ENCODE measurements at places on chromosomes 16 and 17.
A peak's percentile ranks its signal among the peaks of the same experiment; 100 is the strongest.

- DNase-seq: no peak
These were observed 25.6 kb downstream of the ADORA2B start for GRCh38 chr17:15970500-15970899.

DNA sequence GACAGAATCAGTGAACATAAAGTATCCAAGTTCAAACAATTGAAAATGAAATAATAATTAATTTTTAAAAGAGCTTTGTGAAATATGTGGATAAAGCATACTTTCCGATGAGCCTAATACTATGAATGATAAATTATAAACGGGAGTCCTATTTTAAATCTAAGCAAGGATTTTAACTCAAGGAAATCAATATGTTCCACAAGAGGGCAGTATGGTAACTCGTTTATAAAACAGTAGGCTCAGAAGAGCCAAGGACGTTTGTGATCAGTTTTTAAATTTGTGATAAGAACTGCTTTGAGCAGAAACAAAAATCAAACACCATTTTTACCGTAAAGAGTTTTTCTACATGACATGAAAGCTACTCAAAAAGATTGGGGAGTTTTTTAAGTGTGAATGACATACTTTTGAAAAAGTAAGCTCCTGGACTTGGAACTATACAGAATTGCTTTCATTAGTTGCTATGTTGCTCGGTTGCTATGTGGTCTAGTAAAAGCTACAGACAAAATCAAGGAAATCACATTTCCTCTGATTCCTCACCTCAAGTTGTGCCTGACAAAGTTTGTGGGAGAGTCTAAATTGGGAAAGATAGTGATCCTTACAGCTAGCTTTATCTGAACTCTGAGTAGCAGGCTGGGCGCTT lies 11.8 kb upstream of the TEKT1 start:
- DNase-seq: no peak

DNA sequence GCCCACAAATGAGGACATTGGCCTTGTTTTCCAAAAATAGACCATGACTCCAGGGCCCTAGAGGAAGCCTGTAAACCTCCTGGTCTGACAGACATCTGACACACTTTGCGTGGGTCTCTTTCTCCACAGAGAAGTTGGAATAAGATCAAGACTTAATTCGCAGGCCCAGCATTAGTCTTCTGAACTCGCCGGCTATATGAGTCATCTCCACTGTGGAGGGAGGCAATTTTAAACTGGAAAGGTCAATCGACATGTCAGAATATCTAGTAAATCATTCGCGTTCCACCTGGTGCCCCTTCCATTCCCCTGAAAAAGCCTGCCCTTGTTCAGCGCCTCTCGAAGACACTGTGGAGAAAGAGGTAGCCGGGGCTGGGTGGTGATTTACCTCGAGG lies 140.1 kb downstream of the CLEC16A start:
- no peak for DNase-seq

GRCh38 chr17:79976451-79976850 lies 59.2 kb downstream of the TBC1D16 start:
- DNase-seq: no peak

DNA sequence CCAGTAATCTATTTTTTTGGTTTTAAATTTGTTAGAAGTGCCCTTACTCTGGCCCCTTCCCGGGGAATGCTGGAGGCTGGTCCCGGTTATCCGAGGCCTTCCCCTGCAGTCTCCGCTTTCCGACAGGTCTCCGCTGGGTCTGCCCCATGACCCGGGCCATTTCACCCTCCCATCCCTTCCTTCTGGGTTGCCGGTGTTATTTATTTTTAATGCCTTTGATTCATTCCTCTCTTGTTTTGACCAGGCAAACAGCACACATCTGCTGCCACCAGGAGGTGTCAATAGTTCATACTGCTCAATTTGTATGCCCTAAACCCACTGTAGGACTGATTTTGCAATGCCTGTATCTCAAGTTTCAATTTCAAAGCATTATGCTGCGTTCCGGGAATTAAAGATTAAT lies 113.2 kb upstream of the IRX5 start:
- peak; percentile 8 for DNase-seq

DNA sequence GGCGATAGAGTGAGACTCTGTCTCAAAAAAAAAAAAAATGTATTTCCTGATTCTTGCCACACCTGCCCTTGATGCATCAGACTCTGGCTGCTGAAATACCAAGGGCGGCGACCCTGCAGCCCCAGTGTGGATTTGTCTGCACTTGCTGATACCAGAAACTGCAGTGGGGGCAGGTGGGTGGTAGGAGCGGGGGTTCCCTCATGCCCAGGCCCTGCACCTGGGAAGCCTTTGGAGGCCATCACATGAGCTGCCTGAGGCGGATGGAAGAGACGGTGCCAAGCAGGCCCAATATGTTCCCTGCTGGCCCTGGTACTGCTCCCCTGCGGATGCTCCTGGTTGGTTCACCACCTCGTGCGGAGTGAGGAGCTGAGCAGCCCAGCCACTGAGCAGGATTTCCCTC lies 50.6 kb downstream of the MARF1 start:
- DNase-seq: no peak

DNA sequence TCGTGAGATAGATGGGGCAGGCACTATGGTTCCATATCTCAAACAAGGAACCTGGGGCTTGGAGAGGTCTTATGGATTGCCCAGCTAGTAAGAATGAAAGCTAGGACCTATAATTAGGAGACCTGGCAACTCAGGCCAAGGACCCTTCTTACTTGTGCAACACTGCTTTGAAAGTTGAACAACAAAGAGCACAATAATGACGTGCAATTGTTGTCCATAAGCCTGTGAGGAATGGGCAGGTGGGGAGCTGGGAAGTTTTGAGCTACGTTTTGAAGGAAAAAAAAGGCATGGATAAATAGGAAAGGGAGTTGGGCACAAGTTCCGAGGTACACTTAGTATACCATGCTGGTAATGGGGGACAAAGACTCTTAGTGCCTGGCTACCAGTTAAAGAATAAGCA lies 104.3 kb downstream of the HS3ST3B1 start:
- no peak for DNase-seq

DNA sequence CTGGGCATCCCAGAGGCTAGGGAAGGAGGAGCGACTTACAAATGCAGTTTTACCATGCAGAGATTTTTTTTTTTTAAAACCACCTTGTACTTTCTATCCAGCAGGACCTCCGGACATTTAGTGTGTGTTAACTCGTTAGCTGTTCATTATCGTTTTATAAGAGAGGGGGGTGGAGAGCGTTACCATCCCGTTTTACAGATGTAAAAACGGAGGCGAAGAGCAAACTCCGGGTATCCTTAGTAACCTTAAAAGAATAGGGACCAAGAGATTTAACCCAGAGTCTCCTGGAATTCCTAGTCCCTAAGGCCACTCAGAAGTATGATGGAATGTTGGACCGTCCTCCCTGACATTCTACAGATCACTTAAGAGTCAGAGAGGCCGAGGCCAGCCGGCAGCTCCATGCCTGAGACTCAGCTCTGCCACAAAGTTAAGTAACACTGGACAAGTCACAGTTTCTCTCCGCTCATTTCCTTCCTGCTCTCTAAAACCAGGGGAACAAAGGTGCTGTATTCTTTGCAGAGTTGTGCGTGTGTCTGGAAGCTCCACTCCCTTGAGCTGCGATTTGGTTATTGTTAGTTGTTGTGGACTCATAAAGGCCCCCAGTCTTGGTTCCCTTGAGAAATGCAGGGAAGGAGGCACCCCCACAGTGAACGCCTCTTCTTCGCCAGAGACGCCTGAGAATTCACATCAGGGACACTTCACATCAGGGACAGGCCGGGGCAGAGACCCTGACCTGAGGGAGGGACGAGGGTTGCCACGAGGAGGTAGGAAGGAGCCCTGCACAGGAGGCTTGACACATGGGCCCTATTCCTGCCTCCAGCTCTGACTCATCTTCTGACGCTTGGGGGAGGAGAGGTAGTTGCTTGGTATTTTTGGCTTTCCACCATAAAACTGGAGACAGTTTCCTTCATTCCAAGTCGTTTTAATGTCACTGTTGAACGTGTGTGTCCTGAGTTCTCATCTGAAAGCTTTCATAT lies 1.2 kb downstream of the DUSP14 start:
- peak; percentile 34 for DNase-seq

DNA sequence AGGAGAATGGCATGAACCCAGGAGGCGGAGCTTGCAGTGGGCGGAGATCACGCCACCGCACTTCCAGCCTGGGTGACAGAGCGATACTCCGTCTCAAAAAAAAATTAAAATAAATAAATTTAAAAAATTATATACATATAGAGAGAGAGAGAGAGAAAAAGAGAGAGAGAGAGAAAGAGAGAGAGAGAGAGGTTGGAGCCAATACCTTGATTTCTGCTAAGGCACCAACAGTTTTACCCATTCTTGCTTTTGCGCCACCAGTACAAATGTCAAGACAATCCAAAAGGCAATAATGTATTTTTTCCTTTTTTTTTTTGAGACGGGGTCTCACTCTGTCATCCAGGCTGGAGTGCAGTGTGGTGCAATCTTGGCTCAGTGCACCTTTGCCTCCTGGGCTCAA lies 17.2 kb downstream of the BRIP1 start:
- no peak for DNase-seq

DNA sequence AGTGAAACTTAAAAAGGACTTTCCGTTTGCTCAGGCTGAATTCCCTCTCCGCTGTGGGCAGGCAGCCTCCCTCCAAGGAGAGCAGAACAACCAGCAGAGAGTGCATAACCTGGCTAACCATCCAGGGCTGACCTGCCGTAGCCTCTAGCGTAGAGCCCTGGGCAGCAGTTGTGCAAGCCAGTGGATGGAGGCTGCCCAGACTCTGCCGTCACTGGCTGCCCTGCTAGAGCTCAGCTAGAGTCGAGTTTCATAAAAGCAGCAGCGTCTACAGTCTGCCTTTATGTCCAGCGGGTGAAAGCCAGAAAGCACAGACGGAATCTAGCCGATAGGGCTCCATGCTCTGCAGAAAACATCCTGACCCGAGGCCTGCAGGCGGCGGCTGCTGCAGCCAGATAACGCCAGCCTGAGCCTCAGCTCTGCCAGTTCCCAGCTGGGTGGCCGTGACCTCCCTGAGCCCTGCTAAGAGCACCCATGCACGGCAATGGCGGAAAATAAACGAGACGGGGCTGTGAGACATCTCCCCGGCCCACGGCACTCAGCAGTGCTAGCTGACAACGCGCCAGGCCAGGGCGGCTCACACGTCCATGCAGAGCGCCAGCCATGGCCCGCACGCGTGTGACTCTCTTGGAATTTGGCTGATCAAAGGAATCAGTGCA lies 231.3 kb downstream of the ENGASE start:
- peak; percentile 46 for DNase-seq

- no peak for DNase-seq
These were observed 66.0 kb downstream of the RAP1GAP2 start for GRCh38 chr17:2862197-2862596.

- DNase-seq: no peak
These were observed 23.6 kb downstream of the RAB11FIP4 start for GRCh38 chr17:31415004-31415454.

DNA sequence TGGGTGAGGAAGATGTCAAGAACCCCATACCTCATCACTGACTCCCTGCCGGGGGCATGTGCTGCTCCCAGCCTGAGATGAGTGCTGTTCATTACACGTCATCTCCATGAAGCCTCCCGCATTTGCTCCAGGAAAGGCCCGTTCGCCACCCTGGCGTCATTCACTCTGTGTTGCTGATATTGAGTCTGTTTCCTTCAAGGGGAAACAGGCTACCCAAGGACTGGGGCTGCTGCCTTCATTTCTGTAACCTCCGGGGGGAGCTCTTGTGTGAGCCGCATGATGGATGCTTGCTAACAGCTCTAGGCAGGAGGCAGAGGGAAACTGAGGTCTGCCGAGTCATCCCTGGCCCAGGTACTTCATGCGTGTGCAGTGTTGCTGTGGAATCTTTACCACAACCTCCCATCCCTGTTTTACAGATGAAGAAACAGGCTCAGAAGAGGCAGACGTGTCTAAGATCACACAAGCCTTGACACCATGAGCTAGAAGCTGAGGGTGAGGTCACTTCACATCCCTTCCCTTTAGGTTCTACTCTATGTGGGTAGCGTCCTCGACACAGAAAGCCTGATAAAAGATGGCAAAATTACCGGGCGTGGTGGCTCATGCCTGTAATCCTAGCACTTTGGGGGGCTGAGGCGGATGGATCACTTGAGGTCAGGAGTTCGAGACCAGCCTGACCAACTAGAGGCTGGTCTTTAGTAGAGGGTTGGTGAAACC lies 3.5 kb upstream of the ARMC5 start:
- no peak for DNase-seq

GRCh38 chr17:47864791-47865216 lies 13.8 kb upstream of the SP6 start:
- DNase-seq: no peak

DNA sequence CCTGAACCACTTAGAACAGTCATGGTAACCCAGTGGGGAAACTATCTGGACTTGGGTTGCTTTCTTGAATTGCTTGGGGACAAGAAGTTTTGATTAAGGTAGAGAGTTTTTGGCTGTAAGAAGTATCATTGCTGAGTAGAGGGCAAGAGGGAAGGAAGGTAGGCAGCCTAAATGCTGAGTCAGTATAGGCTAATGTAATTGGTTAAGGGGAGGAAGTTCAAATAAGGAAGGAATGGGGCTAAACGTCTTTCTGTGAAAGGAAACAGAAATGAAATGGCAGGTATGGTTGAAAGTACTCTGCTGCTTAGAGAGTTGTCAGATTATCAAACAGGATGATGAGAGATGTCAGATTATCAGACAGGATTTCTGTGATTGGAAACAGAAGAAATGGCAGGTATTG lies 20.3 kb downstream of the KPNB1 start:
- DNase-seq: no peak

DNA sequence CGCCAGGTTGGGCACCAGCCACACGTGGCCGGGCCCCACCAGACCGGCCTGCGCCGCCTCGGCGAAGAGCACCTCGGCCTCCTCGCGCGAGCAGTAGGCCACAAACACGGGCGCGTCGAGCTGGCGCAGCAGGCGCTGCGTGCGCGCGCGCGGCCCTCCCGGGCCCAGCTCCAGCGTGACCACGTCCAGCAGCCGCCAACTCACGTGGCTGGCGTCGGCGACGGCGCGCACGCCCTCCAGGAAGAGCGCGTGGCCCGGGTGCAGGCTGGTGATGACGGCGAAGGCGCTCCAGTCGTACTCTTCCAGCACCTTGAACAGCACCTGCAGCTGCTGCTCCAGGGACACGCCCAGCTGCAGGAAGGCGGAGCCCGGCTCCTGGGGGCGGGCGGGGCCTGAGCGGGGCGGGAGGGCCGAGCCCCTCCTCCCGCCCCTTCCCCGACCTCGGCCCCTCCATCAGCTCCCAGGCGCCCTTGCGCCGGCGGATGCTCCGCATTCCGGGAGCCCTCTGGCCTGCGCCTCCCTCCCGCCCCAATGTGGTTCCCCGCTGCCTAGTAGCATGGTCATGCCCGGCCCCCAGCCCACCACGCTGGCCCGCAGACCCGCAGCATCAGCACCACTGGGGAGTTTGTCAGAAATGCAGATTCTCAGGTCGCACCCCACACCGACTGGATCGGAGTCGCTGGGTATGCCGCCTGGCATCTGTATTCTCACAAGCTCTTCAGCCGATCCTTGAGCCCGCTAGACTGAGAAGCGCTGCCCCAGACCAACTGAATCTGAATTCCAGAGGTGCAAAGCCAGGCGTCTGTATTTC lies 7.2 kb downstream of the GRIN2C start:
- peak; percentile 81 for DNase-seq
